ENCODE measurements at places on chromosomes 12 and 14.

- DNase-seq: no peak
Observed at GRCh38 chr12:28570811-28571210, 380.6 kb downstream of the CCDC91 start.

DNA sequence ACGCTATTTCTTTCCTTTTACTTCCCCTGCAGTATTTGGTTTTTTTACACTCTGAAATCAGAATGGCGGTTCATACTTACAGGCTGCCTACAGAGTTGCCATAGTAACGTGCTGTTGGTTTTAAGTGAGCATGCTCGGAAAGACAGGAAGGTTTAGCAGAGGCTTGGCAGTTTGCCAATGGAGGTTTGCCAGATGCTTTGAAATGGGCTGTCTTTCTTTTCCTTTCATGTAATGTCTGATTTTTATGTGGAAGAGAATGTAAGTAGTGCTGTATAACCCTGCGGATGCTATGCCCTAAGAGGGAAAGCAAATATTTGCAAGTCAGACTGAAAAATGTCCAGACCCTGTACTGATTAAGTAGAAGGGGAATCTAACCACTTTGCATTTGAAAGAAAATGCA is 32.8 kb downstream of the ARID4A start:
- peak; percentile 92 for DNase-seq

- DNase-seq: no peak
Observed at GRCh38 chr12:32603858-32604257, 75.2 kb upstream of the DNM1L start.

- peak; percentile 43 for DNase-seq
Observed at GRCh38 chr14:92585981-92586937, 72.7 kb downstream of the RIN3 start.

- DNase-seq: no peak
Observed at GRCh38 chr12:86261142-86261541, 5.0 kb upstream of the MGAT4C start.

All from naive thymus-derived CD8-positive, alpha-beta T cell (primary cell).